Activated CD8-positive, alpha-beta memory T cell treated with anti-CD3 and anti-CD28 coated beads, Interleukin-2, amount 50 U/mL, for 4 hours (primary cell): ENCODE measurements at places on chromosomes 1 and 21.

DNA sequence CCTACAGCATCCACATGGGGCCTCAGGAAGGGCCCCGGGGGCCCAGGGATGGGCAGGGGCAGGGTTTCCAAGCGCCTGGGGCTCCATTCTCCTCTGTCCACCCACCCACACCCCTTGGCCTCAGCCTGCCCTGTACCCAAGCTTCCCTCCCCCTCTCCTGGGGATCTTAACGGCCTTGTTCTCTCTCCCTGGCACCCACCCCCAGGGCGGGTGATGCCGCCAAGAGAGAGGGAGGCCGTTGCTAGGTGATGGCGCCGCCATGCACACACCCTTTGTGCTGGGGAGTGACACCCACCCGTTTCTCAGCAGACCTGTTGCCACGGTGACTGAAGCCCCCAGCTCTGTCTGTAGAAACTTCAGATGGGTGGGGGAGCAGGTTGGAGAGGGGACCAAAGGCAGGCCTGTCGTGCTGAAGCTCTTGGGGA lies 7.6 kb downstream of the GPR37L1 start:
- DNase-seq: no peak

DNA sequence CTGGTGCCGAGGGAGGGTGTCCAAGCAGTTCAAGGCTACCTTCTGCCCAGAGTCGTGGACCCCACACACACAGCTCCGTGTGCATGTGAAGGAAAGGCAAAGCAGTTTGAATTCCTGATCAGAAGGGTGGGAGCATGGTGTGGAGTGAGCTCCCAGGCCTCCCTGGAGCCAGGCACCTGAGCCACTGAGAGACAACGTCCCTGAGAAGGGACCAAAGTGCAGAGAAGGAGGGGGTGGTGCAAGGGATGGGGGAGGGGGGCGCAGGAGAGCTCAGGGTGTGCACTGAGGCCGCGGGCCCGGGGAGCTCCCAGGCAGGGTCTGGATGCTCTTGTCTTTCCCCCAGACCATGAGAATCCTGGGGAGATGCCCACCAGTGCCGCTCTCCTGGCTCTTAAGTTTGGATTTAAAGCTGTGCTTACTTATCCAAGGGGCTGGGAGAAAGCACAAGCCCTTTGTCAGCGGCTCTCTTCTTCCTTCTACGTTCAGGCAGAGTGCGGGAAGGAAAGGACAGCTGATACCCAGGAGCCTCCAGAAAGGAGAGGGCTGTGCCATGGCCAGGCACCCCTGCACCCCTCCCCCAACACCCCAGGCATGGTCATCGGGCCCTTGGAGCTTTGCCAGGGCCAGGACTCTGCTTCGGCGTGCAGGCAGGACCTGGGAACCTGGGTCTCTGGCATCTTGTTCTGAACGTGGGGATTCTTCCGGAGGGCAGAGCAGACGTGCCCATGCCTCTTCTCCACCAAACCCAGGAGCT lies 24.1 kb downstream of the ACTA1 start:
- DNase-seq: no peak

GRCh38 chr1:2233997-2234761 lies 6.1 kb downstream of the SKI start:
- peak; percentile 66 for DNase-seq

DNA sequence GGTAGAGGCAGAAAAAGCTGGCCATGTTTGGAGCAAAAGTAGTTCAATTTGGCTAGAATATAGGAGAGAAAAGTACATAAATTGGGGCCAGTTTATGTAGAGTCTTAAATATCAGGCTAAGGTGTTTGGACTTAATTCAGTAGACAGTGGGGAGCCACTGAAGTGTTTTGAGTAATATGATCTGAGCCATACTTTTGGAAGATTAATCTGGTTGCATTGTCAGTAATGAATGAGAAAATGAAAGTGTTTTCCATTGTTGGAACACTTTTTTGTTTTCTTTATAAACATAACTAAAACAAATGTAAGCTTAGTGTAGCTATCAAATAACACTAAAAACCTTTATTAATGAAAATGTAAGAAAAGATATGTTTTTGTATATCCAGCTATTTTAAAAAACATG lies 42.1 kb downstream of the POU2F1 start:
- DNase-seq: no peak

- DNase-seq: no peak
These were observed 108.8 kb downstream of the KIF26B start for GRCh38 chr1:245263529-245264095.

DNA sequence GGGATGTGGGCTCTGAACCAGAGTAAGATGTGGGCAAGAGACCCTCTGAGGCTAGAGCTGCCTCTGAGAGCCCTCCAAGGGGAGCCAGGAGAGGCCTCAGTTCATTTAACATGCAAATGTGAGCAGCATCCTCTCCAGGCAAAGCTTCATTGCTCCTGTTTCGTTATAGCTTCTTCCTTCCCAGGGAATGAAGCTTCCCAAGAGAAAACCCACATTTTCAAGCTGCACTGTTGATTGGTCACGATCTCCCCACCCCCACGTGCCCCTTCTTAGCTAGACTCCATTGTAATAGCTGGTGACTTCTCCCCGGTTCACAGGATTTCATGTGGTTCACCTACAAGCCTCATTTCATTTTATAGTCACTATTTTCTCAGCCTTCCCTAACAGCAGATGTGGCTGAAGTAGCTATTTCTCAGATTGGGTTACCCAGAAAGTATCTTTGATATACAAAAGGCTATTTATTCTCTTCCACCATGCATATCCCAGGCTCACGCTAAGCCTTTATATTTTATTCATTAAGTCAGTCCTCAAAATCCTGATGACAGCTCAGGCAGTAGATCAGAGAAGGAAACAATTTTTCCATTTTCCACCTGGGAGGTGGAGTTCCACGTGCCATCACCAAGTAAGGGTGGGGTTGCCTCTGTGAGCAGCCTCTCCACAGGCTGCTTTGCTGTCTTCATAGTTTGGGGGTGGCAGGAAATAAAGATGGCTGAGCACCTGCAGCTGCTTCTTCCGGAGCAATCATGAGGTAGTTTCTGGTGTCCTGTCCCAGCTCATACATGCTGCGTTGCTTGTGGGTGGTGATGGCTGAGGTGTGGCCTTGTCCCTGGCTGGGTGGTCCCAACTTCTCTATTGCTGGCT lies 178.3 kb upstream of the RAB4A start:
- no peak for DNase-seq
